ENCODE measurements at places on chromosomes 7 and 10.

DNA sequence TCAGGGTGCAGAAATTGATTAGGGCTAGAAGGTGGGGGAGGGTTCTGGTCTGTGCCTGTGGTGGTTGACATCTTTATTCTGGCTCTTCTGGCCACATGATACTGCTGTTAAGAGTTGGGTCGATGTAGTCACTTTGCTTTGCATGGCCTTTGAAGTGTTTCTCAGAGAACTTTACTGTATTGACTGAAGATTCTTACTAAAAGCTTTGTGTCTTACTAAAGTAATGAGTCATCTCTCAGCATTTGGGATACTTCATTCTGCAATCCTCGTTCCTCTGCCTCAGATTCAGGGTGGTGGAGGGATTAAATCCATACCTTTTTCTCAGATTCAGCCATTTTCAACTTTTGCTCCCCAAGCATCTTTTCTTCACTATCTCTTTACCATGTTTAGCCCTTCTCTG lies 38.6 kb downstream of the STEAP4 start:
- no peak for DNase-seq

DNA sequence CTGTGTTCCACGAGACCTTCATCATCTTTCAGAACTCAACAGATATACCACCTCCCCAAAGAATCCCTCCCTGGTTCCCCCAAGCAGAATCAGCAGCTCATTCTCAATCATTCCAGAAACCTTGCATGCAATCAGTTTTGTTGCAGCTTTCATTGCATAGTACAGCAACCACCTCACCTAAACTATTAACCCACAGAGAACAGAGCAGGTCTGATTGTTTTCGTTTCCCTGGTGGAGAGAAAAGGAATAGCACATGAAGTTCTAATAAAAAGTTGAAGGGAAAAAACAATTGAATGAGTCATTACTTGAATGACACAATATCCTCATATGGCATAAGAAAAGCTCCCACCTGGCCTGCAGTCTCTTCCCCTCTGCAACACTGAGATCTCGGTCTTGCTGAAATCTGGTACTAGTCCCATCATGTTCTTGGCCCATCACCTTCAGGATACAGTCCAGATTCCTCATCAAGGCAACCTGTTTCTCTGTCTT lies 147.1 kb upstream of the GDF10 start:
- peak; percentile 32 for DNase-seq

GRCh38 chr10:133614830-133615580 lies 11.6 kb downstream of the FRG2B start:
- no peak for DNase-seq

DNA sequence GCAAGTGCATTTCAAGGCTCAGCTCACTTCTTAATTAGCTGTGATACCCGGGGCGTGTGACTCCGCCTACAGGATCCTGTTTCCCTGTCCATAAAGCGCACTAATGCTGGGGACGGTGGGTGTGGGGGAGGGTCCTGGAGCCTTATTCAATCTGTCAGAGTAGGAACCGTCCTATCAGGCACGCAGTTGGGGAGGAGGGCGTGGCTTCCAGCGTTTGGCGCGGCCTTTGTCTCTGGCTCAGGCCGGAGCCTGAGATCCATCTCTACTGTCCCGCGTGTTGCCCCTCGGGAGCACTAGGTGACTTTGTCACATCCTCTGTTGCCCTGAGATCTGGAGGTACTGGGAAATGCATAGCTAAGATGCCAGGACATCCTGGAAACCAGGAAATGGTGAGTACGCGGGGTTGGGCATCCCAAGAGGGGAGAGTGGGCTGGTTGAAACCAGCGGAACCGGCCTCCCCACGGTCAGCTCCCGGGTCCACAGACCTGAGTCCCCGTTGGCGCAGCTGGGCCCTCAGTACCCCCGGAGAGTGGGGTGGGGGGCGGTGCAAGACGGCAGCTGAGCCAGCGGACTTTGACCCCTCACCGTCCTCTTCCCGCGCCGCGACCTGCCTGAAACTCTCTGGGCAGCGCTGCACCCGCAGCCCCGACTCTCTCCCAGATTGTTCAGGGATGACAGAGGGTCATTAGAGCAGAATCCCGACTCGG lies 104.4 kb upstream of the ZNF92 start:
- DNase-seq, result peak; percentile 93

- DNase-seq, result no peak
These were observed 78.9 kb downstream of the ADAM12 start for GRCh38 chr10:126309228-126309883.

DNA sequence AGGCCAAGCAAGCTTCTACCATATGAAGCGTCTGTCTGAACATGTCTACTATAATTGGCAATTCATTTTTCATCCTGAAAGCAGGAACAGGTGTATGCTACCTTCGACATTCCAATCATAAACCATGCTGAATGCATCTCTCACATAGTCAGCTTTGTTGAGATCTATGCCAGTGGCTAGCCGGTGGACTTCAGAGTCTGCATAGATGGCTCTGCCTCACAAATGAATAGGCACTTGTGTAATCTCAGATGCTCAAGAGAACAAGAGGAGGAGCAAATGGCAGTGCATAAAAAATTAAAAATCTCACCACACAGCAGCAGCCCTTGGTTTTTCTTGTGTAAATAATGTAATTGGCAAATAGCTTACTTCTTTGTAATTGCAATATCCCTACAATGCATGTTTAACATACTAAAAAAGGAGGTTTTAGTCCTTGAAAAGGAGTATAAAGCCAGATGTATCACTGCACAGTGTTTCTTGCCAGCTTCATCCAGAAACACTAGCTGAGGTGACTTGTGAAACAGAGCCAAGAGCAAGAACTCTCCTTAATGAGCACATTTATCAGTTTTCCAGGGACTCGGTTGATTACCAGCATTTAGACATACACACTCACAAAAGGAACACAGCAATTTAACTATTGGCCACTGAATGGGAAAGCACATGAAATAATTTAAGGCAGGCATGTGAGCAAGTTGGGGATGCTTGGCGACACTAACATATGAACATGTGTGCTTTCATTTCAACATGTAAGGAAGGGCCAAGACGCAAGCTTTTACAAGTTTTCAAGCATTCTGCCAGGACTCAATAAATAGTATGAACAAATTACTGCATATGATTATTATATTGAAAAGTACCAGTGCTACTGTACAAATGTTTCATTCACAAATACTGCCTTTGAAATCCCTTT lies 249.9 kb upstream of the PLXNA4 start:
- no peak for DNase-seq

- DNase-seq, result peak; percentile 93
These were observed 149.5 kb downstream of the ARID5B start for GRCh38 chr10:62050893-62051433.

DNA sequence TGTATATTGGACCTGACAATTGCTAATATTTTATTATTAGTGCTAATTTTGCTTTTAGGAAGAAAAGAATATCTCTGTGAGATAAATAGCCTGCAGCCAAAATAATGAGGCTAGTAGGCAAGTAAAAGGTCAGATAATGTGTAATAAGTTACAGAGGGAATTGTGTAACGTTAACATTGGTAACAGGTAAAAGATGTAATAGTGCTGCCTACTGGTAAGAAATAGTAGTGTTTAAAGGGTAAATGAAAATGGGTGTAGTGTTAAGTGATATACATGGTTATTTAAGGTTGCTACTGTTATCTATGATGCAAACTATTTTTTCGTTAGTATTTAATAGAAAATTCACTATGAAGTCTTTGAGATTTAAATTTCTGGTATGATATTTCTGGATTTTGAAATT lies 9.2 kb upstream of the FOXP2 start:
- peak; percentile 69 for DNase-seq

DNA sequence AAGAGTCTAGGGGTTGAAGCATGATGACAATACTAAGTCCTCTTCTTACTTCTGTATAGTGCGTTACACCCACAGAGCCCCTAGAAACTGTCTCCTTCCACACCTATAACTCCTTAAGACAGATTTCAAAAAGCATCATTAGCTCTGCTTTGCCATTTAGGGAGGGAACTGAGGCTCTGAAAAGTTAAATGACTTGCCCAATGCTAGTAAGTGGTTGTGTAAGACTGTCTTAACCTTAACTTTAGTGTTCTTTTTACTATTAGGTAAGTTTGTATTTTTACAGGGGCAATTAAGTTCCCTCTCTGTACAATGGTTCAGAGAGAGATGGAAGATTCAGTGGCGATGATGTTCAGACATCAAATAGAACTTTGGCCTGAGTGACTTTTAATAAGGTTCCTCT lies 72.7 kb upstream of the ASAH2 start:
- DNase-seq, result no peak

DNA sequence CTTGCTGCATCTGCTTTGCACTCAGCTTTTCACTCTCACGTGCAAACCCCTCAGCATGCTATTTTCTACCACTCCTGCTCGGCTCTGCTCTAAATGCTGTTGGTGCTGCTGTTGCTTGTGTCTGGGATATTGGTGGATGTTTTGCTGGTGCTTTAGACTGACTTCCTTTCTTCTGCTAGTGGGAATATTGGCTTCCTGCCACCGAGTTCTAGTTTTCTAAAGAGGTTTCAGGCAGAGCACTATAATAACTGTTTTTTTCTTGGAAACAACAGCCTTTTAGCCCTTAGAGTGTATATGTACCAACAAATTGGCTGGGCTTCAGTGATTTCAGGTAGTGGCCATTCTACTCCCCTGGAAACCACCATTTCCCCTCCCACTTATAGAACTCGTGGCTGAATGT lies 27.8 kb downstream of the TMEM236 start:
- DNase-seq, result no peak

GRCh38 chr7:125568799-125569198 lies 639.2 kb upstream of the POT1 start:
- no peak for DNase-seq

DNA sequence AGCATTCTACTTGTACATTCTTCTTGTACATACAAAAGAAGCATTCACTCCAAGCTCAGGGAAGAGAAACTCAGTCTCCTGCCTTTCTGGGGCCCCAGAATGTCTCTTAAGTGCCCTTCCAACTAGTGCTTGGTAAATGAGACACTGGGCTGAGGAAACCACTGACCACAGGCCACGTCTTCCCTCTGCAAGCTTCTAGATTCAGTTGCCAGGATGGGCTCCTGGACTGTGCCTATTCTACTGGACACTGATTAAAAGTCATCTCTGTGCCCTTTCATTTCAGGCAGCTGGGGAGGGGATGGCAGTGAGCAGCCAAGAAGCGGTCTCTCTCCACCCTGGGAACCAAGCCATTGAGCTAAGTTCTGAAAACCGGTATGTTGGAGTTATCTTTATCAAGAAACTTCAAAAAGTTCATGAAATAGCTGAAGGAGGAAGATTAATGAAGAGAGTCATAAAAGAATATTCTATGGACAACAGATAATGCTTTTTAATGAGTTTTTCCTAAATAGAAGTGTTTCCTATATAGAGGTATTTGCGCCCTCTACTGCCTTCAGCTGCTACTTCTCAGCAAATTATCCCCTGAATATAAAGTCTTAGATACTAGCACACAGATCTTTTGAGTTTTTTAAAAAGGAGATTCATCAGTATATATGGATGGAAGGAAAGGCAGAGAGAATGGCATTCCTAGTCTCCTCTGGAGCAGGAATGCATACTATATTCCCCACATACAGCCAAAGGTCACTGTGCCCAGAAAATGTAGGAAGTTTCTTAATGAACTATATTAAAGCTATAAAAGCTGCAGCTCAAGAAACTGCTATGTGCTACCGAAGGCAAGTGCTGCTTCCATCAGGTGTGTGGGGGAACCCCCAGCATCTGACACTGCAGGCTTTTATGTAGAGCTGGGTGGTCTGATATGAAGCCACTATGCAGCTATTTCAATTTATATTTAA lies 8.4 kb upstream of the IFIT1B start:
- DNase-seq, result peak; percentile 50

DNA sequence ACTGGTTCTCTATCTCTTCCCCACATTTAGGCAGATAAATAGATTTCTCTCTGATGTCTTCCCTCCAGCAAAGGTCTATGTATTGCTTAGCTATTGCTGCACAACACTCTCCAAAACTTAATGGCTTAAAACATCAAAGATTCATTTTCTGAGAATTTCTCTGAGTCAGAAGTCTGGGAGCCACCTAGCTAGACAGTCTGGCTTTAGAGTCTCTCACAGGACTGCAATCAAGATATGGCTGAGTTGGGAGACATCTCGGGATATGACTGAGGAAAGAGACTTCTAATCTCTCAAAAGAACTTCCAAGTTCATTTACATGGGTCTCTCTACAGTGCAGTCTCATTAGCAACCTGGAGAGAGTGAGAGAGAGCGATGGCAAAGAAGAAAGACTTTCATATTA lies 553.6 kb upstream of the GHITM start:
- DNase-seq, result no peak

- DNase-seq, result no peak
These were observed 42.6 kb downstream of the FAM20C start for GRCh38 chr7:234708-235553.

- no peak for DNase-seq
These were observed 328.3 kb downstream of the BICC1 start for GRCh38 chr10:58840840-58841435.

DNA sequence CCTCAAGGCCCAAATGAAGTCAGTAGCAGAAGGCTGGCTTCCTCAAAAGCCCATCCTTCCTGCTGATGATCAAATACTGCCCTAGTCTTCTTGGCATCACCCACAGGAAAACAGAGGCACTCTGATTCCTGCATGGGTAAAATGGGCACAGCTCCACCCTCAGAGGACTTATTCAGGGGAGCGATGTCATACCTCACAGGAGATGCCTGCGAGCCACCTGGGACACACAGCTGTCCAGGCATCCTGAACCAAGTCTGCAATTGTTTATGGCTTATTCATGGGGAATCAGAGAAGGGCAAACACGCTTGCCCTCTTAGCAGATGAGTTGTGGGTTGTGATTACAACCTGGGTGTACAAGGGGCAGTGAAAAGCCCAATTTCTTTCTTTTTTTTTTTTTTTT lies 22.0 kb upstream of the LMTK2 start:
- DNase-seq, result no peak

- DNase-seq, result no peak
These were observed 252.5 kb downstream of the RPS24 start for GRCh38 chr10:78286186-78286585.

DNA sequence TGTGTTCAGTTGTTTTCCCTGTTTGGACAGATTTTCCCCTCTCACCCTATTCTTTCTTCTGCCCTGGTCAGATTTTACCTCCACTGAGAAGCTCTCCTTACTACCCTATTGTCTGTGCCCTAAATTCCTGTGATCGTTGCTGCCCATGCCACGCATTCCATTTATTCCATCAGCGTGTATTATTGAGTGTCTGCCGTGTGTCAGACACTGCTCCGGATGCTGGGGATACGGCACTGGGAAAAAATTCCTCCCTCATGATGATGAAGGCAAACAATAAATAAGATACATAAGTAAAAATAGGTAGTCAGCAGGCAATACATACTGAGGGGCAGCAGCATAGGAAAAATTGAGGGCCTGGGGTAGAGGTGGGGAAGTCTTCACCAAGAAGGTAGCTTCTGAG lies 86.8 kb downstream of the FANK1 start:
- DNase-seq, result peak; percentile 12

- no peak for DNase-seq
These were observed 73.4 kb downstream of the SORCS1 start for GRCh38 chr10:107091126-107091525.

GRCh38 chr7:8214244-8214824 lies 47.6 kb downstream of the ICA1 start:
- DNase-seq, result no peak
